Fibroblast of skin of right biceps (primary cell): ENCODE measurements at places on chromosomes 4 and X.

DNA sequence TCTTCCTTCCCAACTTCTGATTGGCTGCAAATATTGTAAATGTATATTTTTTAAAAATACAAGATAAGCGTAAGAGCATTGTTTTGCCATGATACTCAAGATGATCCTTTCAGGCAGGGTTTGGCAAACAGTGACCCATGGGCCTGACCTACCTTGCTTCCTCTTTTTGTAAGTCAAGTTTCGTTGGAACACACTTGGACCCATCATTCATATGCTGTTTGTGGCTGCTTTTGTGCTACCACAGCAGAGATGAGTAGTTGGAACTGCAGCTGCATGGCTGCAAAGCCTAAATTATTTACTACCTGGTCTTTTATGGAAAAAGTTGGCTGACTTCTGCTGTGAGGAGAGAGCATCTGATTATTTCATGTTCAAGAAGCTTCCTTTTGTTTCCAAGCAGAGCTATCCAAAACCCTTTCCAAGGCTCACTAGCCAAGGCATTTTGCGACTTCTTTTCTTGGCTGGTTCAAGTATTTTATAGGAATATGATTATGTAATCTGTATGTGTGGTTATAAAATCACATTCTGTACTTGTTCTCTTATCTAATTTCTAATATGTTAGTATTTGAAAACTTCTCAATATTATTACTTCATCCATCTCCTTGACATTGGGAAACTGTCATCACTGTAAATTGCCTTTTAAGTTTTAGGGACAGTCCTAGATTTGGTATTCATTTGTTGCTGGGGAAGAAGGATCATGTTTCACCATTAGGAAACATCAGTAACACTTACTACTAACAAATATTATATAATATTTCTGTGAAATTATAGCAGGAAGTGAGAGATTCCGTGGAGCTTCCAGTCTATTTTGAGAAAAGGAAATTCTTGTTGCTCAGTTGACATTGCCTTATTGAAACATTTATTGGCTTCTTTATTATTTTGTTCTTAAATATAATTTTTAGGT is 109.2 kb downstream of the ARHGAP10 start:
- DNase-seq = no peak

GRCh38 chr4:70994069-70994366 is 569 bp downstream of the DCK start:
- no peak for DNase-seq

DNA sequence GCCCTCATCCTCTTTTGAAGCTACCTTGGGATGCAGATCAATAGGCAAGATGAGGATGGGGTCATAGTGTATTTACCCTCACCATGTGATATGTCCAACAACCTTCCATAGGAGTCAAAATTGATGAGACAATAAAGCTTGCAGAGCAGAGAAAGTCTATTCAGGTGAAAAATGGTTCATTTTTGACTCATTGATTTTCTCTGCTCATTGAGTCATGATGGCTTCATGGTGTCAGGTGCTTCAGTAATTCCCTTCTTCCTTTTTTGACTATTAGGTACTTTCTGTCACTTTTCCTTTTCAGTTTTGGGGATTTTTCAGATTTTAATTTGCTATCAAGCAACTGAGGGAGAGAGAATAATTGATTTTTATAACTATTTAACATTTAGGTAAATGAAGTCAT is 55.9 kb upstream of the IL2 start:
- DNase-seq = no peak

DNA sequence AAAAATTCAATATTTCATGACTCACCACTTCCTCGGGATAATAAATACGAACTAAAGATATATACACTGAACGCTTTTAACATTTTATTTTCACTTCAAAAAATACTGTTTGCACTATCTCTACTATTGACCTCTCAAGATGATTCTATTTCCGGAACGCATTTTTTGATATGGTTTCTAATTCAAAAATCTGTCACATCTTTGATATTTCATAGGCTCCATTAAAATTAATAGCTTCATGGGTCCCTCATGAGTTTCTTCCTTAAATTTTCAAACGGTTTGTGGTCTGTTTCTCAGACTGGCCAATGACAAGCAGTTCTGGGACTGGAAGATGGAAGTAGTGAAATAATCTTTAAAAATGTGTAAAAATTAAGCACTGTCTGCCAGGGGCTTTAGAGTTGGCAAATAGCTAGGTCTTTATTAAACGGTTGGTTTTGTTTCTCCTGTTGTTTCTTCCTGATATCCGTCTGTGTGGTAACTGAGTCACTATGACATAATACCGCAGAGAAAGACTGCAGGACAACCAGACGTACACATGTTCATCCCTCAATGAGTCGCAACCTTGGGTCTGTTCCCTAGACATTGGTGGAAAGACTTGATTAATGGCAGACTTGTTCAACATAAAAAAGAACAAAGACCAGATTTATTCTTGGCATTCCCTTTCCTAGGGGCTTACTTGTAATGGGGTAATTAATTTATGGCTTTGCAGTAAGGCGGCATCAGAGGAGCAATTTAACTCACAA is 133.8 kb downstream of the PALLD start:
- DNase-seq = peak; percentile 93

GRCh38 chr4:105061136-105061696 is 85.5 kb upstream of the TET2 start:
- DNase-seq = peak; percentile 26

DNA sequence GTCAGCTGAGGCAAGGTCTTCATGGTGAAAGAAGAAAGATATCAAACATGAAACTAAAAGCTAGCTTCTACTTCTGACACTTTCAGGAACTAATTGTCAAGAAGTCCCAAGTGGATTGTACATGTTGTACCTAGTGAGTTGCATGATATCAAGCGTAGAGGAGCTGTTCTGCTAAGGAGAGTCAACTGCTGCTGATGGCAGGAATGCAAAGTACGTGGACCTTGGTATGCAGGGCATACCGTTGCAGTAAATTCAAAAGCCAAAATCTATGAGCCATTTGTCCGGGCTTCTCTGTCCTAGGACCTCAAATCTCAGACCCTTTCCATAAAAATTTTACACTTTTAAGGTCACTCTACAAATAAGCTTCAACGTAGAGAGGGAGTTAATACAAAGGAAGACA is 446.2 kb downstream of the KCTD8 start:
- no peak for DNase-seq

- DNase-seq = no peak
Observed at GRCh38 chrX:32448320-32448719, 763.0 kb downstream of the DMD start.

DNA sequence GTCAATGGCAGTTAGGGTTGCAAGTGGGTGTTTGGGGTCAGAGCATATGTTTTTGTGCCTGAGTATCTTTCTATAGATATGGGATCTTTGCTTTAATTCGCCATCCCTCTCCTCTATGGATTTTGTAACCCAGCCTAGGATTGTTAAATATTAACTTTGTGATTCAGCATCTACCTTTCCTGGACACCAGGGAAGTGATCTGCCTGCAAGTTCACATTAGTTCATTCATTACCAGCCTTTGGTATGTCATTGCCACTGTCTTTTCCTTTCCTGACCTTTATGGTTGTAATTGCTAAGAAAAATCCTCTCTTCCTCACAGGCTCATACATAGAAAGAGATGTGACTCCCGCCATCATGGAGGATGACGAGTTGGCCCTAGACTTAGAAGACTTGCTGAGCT is 73.8 kb downstream of the KIT start:
- DNase-seq = no peak
